ENCODE measurements at places on chromosomes 16 and 17.

GRCh38 chr16:5065813-5066212, at the start of gene C16orf89:
C16orf89 (minus strand) TSS chr16:5065956; CDS start chr16:5065908, 48 bp downstream.
- H3K4me1 ChIP-seq = no peaks in the 10 kb centered on the region
- no peaks in the 10 kb centered on the region for H3K36me3 ChIP-seq
- H3K27me3 ChIP-seq = no peaks in the 10 kb centered on the region
- DNase-seq = no peak
- no peak within 1 kb of the TSS for H3K27ac ChIP-seq

- peaks cover 25% of the 10 kb centered on the region for H3K4me1 ChIP-seq
- H3K27ac ChIP-seq = peak overlapping the region; percentile 17
- no peaks in the 10 kb centered on the region for H3K27me3 ChIP-seq
- H3K4me3 ChIP-seq = no peak overlapping the region
Measured at GRCh38 chr17:82892899-82893565, 53.2 kb upstream of the ZNF750 start.

DNA sequence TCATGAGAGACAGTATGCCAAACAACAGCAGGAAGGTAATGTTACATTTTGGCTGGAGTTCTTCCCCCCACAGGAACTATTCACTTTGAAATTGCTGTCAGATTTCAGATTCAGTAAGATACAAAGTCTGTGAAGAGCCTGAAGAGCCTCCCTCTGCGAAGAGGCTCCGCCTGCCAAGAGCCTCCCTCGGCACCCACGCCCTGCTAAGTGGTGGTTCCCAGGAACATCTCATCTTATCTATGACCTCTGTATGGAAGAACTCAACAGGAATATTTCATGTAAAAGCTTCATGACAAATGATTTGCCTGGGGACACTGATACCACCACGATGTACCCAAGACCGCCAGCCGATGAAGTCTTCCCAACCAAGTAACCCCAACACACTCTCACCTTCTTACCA, 3.2 kb downstream of the ZC3H7A start:
- H3K36me3 ChIP-seq = peaks cover 4% of the 10 kb centered on the region
- peak overlapping the region; percentile 95 for H3K27ac ChIP-seq
- no peak overlapping the region for H3K4me3 ChIP-seq
- H3K4me1 ChIP-seq = peaks cover 75% of the 10 kb centered on the region

GRCh38 chr17:75536366-75536765, 10.9 kb downstream of the LLGL2 start:
- H3K36me3 ChIP-seq = no peaks in the 10 kb centered on the region
- peaks cover 25% of the 10 kb centered on the region for H3K4me1 ChIP-seq
- DNase-seq = no peak
- H3K27ac ChIP-seq = no peak overlapping the region
- H3K4me3 ChIP-seq = no peak overlapping the region

DNA sequence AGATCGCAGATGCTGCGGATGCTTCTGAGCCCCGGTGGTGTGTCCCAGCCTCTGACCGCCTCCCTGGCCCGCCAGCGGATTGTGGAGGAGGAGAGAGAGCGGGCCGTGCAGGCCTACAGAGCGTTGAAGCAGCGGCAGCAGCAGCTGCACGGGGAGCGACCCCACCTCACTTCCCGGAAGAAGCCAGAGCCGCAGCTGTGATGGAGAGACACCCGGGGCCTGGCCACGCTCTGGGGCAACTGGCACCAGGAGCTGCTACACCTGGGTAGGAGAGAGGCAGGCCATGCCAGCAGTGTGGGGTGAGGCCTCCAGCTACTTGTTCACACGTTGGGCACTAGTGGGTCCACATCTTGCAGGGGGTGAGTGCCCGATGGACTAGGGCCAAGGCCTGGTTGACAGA, 6.0 kb downstream of the CCDC137 start:
- no peaks in the 10 kb centered on the region for H3K27me3 ChIP-seq
- no peak overlapping the region for H3K4me3 ChIP-seq
- peaks cover 28% of the 10 kb centered on the region for H3K36me3 ChIP-seq
- peaks cover 12% of the 10 kb centered on the region for H3K4me1 ChIP-seq
- no peak overlapping the region for H3K27ac ChIP-seq
- no peak for DNase-seq

DNA sequence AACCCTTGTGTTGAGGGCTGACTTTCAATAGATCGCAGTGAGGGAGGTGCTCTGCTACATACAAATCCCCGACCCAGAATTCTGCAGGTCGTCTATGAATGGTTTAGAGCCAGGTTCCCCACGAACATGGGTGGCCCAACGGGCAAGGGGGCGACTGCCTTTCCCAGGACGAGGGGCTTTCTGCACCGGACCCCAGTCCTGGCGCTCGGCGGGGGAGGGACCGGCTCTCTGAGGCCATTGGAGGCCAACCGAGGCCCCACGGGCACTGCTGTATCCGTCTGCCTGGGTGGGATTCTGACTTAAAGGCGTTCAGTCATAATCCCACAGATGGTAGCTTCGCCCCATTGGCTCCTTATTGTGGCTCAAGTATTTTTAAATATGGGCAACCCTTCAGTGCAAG, 21.2 kb downstream of the SEC14L1 start:
- H3K4me3 ChIP-seq = no peak overlapping the region
- H3K27me3 ChIP-seq = no peaks in the 10 kb centered on the region
- H3K36me3 ChIP-seq = no peaks in the 10 kb centered on the region
- peaks cover 37% of the 10 kb centered on the region for H3K4me1 ChIP-seq
- DNase-seq = no peak

GRCh38 chr16:85992359-85992758, 93.4 kb downstream of the IRF8 start:
- peaks cover 7% of the 10 kb centered on the region for H3K4me1 ChIP-seq
- H3K36me3 ChIP-seq = no peaks in the 10 kb centered on the region
- H3K27ac ChIP-seq = no peak overlapping the region
- DNase-seq = no peak

GRCh38 chr17:56880133-56880532, 33.7 kb downstream of the TRIM25 start:
- H3K4me1 ChIP-seq = no peaks in the 10 kb centered on the region
- H3K27me3 ChIP-seq = no peaks in the 10 kb centered on the region
- H3K4me3 ChIP-seq = no peak overlapping the region
- DNase-seq = no peak

DNA sequence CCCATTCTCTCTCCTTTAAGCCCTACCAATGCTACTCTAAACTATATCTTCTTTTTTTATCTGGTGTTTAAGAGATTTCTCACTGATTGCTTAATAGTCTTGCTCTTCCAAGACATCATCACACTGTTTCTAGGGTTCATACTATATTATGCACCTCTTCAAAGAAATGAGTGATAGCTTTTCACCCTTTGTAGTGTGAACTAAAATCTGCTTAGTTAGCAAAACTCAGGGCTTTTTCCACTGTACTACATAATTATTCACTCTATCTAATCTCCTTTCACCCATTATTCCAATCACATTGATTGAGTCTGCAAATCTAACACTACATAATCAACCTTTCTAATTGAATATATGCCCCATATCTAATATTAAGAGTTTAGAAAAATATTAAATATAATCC, 456.0 kb upstream of the SOX9 start:
- H3K4me3 ChIP-seq = no peak overlapping the region
- H3K27me3 ChIP-seq = no peaks in the 10 kb centered on the region
- H3K4me1 ChIP-seq = no peaks in the 10 kb centered on the region

- H3K4me1 ChIP-seq = no peaks in the 10 kb centered on the region
- peak; percentile 52 for DNase-seq
- no peak overlapping the region for H3K4me3 ChIP-seq
- no peak overlapping the region for H3K27ac ChIP-seq
- H3K27me3 ChIP-seq = no peaks in the 10 kb centered on the region
Measured at GRCh38 chr17:34542700-34543336, 36.6 kb upstream of the TMEM132E start.

DNA sequence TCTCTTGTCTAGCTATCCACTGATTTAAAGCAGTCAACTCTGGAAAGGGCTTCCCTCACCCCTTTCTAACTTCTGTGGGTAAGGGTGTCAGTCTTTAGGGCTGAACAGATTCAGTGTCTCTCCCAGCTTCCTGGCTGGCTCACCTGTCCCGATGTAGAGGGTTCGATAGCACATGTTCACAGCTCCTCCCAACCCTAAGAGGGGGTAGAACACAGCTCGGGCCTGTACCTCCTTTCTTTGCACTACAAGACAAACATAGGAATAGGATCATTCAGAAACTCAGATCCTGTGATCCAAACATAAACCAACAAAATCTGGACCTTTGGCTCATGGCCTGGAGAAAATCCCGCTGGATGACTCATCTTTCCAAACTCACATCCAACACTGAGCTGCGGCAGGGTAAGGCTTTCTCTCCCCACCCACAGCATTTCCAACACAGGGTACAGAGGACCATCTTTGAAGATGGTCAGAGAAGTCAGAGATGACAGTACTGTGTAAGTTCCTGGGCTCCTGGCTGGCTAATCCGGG, 5.8 kb upstream of the DHRS13 start:
- no peak overlapping the region for H3K4me3 ChIP-seq
- H3K36me3 ChIP-seq = peaks cover 76% of the 10 kb centered on the region
- no peaks in the 10 kb centered on the region for H3K4me1 ChIP-seq
- H3K27me3 ChIP-seq = no peaks in the 10 kb centered on the region
- DNase-seq = no peak

DNA sequence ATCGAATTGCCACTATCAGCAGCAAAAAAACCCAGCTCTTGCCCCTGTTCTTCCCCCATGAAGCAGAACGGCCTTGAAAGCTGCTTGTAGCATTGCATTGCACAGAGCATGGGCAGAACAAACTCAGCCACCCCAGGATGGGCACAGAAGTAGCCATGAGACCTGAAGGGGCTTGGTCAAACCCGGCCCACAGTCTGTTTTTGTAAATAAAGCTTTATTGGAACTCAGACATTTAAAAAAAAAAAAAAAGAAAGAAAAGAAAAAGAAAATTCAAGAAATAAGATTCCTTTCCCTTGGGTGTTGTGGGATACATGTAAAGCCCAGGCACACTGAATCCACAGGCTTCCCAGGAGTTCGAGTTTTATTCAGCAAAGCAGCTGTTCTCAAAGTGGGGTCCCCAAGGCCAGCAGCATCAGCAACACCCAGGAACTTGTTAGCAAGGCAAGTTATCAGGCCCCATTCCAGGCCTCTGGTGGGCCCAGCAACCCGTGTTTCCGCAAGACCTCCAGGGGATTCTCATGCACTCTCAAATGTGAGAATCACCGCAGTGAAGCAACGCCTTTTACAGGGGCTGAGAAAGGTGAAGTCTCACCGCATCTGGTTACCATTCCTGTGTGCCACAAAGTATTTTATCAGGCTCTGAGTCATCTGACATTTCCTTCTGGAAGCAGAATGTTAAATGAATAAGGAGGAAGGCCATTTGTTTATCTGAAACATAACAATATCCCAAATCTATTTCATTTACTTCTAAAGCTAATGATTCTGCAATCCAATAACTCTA, 108.2 kb downstream of the SLC39A11 start:
- H3K4me1 ChIP-seq = no peaks in the 10 kb centered on the region
- no peak overlapping the region for H3K27ac ChIP-seq
- H3K4me3 ChIP-seq = no peak overlapping the region
- no peak for DNase-seq

Measured in CD4-positive, alpha-beta memory T cell (primary cell).